ENCODE measurements at places on chromosomes 5 and 9.

DNA sequence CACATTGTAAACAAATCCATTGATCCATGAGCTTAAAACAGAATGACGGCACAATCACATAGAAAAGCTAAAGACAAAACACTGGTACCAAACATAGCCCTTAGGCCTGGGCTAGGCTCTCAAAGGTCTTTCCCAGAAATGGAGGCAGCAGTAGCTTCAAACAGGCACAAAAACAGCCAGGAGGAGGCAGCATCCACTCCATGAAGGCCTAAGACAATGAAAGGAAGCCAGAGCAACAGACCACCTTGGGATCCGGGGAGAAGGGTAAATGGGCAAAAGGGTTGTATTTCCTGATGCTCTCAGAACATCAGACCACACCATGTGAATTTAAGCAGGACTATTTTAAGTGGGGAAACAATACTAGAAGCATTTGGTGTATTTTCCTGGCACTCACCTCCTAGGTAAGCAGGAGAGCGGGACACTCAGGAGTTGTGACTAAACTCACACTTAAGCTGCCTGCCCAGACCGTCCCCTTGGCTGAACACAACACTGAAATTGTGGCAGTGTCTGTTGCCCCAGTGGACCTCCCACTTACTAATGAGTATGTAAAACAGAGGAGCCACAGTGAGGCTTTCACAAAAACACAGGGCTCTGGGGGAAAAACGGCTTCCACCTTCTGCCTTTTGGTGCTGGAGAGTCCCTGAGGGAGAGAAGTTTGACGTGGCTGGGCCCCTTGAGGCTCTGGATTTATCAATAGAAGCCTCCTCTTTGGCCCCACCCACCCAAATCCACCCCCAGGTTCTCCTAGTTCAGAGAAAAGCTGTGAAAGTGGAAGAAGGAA lies 11.9 kb downstream of the GNPDA1 start:
- DNase-seq = no peak

DNA sequence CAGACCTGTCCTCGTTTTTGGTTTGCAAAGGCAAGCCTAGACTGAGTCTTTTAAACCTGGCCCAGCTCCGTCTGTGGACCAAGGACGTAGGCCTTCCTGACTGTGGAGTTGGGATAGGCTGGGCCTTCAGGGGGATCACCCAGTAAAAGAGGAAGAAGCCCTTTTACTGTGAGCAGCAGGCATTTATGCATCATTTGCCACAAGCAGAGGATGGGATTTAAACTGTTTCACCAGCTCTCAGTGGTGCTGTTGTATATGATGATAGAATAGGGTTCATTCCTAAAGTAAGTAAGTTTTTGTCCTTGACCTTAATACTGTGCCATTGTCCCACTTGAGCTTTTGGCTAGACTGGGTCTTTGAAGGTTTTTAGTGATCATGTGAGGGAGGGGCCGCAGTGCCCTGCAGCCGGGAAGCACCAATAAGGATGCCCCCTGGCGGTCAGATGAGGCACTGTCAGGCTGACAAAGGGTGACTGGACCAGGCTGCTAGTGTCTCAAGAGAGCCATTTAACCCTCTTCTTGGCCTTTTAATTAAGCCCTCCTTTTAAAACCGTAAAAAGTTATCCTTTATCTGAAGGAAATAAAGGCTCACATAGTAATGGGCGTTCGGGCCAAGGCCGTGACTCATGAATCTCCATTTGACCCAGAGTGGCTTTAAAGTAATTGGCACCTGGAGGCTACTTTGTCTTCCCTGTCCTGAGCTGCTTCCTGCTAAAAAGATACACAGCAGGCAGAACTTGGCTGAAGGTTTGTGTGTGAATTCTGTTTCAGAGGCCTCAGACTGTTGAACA lies 74.0 kb downstream of the UBAP1 start:
- DNase-seq = peak; percentile 24

- DNase-seq = no peak
Measured at GRCh38 chr9:91066042-91066415, 264.4 kb downstream of the SYK start.

DNA sequence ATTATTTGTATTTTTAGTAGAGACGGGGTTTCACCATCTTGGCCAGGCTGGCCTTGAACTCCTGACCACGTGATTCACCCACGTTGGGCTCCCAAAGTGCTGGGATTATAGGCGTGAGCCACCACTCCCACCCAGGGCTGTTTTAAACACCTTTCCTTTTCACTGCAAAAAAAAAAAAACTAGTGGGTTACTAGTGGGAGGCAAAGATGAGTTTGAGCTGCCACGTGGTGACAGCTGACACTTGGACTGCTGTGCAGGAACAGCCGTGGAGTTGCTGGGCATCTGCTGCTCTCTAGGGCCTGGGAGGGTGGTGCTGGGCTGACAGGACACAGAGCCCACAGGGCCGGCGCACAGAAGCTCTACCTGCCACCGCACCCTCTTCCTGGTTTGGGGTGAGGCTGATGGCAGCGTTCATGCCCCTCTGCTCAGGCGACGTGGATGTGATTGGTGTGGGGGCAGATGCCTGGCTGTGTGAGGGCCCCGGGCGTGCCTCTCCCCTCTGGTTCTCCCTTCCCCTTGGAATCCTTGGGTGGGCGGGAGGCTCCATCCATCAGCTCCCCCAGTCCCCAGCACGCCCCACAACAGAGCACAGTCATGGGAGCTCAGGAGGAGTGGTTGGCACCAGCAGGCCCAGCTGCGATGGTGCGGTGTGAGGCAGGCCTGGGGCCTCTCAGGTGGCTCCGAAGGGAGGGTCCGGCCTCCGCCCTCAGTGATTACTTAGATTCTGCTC lies 16.9 kb downstream of the RABL6 start:
- DNase-seq = no peak

GRCh38 chr5:166127766-166128570 lies 2163.5 kb upstream of the WWC1 start:
- no peak for DNase-seq

DNA sequence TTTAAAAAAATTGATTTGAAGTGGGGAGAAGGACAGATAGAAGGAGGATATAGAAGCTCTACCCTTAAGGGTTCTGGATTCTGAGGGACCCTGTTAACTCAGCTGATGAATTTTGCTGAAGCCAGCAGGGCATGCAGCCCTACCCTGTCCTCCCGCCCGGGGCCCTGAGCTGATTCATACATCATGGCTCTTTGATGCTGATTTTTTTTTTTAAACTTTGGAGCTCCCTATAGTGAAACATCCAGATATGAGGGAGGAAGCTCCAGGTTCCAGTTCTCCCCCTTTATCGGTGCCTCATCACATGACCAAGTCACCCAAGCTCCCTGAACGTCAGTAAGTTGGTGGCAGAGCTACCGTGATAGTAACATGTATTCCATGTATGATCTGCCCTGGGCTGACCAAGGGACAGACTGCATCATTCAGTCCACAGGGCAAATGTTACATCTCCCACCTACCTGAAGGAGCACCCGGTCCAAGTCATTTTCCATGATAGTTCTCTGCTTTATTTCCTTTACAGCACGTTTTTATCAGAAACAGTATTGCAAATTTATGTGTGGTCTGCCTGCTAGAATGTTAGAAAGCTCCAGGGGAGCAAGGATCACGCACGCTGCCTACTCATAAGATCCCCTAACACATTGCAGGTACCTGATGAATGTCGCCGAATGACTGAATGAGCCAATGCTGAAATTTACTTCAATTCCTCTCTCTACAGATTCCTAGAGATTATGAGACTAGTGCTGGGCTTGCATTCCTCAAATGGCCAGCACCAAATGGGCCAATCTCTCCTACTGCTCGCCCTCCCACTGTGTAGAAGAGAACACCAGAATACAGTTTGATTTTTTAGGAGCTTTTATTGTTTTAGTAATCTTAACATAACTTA lies 25.9 kb downstream of the SPARC start:
- no peak for DNase-seq

DNA sequence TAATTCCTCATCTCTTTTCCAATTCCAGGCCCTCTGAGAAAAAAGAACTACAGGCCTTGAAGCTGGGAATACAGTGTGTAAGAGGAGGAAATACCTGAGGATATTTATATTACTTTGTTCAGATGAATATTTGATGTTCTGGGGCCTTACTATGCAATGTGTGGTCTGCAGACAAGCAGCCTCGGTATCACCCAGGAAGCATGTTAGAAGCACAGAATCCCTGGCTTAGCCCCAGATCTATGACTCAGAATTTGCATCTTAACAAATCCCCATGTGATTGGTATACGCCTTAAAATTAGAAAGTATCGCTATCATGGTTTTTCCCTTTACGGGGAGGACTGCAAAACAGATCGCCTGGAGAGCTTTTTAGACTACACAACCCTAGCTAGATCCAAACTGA lies 121.0 kb downstream of the JAKMIP2 start:
- no peak for DNase-seq

DNA sequence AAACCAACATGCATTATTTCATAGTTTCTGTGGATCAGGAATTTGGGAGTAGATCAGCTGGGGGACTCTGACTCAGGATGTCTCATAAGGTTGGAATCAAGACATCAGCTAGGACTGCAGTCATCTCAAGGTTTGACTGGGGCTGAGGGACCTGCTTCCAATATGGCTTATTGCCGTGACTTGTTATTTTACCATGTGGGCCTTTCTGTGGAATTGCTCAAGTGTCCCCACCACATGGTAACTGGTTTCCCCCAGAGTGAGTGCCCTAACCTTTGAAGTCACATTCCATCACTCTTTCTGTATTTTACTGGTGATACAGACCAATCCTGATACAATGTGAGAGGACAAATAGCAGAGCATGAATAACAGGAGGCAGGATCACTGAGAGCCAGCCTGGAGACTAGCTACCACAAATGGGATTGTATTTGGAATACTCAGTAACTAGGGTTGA lies 70.2 kb upstream of the ELL2 start:
- DNase-seq = no peak

DNA sequence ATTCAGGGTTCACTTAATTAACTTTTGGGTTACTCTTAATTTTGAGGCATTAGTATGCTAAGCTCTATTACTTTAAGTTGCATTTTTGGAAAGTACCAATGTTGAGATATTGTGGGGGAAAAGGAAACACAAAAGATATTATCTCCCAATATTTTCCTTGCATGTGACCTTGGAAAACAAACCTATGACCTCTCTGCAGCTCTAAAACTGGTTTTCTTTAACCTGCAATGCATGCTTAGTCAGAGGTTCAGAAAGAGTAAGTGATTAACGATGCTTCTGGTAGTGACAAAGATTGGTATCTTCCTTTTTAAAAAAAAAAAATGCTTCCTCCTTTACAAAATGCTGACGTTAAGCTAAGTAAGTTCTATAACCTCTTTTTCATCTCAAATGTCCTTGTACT lies 44.9 kb upstream of the CDH18 start:
- DNase-seq = no peak

DNA sequence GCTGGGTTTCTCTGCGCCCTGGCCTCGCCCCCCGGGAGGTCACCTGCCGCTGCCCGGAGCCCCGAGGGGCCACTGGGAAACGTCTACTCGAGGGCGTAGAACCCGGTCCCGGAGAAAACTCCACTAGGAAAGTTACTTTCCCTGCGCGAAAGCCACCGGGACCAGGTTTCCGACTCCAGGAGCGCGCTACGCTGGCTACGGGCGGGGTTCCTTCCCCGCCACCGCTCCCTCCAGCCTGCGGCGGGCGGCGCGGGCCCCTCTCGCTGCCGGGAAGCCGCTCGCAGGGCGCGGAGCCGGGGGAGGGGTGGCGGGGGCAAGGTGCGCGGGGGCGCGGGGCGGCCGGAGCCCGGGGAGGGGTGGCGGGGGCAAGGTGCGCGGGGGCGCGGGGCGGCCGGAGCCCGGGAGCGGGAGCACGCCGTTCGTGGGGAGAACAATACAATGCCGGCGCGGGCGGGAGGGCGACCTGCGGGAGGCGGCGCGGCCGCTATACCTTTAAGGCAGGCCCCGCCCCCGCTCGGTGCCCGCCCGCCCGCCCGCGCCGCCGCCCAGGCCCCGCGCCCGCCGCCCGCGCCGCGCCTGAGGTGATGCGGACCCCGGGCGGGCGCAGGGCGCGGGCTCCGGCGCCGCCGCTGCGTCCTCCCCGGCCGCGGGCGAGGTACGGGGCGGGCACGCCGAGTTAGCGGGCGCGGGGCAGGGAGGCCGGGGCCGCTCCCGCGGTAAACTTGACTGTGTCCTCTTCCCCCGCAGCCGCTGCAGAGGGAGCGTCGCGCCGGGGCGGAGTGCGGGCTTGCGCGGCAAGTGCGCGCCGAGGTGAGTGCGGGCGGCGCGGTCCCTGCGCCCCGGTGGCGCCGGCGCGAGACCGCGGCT lies 278.1 kb downstream of the AOPEP start:
- no peak for DNase-seq

DNA sequence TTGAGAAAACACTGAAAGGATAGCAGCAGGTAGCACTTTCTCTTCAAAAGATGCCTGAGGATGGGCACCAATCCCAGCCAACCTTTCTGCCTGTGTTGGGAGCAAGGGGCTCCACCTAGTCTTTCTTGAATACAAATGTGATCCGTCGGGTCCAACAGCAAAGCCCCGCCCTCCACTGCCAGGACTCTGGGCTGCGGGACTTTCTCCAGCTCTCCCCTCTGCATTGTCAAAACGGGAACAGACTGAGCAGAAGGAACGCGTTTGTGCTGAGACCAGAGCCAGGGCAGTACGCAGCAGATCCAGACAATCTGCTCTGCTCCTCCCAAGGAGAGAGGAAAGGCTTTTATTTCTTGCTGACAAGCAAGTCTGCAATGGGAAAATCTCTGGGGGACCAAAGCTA lies 139.7 kb downstream of the SEC61B start:
- DNase-seq = no peak

DNA sequence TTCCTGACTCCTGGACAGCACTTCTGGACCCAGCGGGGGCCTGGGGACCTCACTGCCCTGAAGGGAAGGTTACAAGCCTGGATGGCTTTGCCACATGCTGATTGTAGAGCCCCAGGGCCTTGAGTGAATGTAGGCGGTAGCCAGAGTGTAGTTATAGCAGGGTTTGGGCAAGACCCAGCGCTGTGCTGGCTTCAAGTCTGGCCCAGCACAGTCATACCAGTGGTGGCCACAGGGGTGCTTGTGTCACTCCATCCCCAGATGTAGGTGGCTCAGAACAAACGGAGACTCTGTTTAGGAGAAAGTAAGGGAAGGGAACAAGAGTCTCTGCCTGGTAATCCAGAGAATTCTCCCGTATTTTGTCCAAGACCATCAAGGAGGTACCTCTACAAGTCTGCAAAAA lies 84.6 kb downstream of the STARD4 start:
- DNase-seq = no peak

- no peak for DNase-seq
Measured at GRCh38 chr5:68315679-68316271, 100.2 kb downstream of the PIK3R1 start.

- no peak for DNase-seq
Measured at GRCh38 chr5:138021771-138022170, 11.1 kb downstream of the FAM13B start.

Data from stimulated activated CD8-positive, alpha-beta memory T cell treated with anti-CD3 and anti-CD28 coated beads, Interleukin-4, amount 100 ng/mL, for 4 hours (primary cell).